ENCODE measurements at places on chromosomes 2 and 18. TPM values are rescaled to one million over a fixed set of nuclear protein-coding genes. Genes with fewer than 3 reads are reported as not detected.

The IDH1 gene
- total RNA-seq: 107 TPM

The ALPG gene
- not detected for total RNA-seq

The MAL gene
- total RNA-seq: not detected

The CDK15 gene
- total RNA-seq: not detected

The MC2R gene
- not detected for total RNA-seq

- no peak overlapping the region for H3K4me3 ChIP-seq
- peaks cover 2% of the 10 kb centered on the region for H3K36me3 ChIP-seq
- peaks cover 10% of the 10 kb centered on the region for H3K4me1 ChIP-seq
- no peak overlapping the region for H3K27ac ChIP-seq
Observed at GRCh38 chr2:219158586-219158985, 2.0 kb downstream of the NHEJ1 start.

GRCh38 chr18:58829263-58829662, 35.4 kb upstream of the ZNF532 start:
- H3K4me1 ChIP-seq: no peaks in the 10 kb centered on the region
- H3K27ac ChIP-seq: no peak overlapping the region
- DNase-seq: no peak
- no peak overlapping the region for H3K4me3 ChIP-seq
- H3K27me3 ChIP-seq: no peaks in the 10 kb centered on the region

- H3K27ac ChIP-seq: no peak overlapping the region
- H3K4me3 ChIP-seq: no peak overlapping the region
- no peaks in the 10 kb centered on the region for H3K27me3 ChIP-seq
- no peaks in the 10 kb centered on the region for H3K4me1 ChIP-seq
- no peak for DNase-seq
Observed at GRCh38 chr2:2520401-2520811, 189.3 kb upstream of the MYT1L start.

- no peak for DNase-seq
- no peaks in the 10 kb centered on the region for H3K36me3 ChIP-seq
- no peak overlapping the region for H3K4me3 ChIP-seq
- H3K27ac ChIP-seq: no peak overlapping the region
- no peaks in the 10 kb centered on the region for H3K4me1 ChIP-seq
Observed at GRCh38 chr2:56981554-56981953, 797.8 kb downstream of the CCDC85A start.

GRCh38 chr2:206873423-206873822, 65.9 kb upstream of the CPO start:
- H3K4me3 ChIP-seq: no peak overlapping the region
- no peaks in the 10 kb centered on the region for H3K27me3 ChIP-seq
- no peaks in the 10 kb centered on the region for H3K4me1 ChIP-seq
- no peak for DNase-seq
- H3K36me3 ChIP-seq: no peaks in the 10 kb centered on the region

DNA sequence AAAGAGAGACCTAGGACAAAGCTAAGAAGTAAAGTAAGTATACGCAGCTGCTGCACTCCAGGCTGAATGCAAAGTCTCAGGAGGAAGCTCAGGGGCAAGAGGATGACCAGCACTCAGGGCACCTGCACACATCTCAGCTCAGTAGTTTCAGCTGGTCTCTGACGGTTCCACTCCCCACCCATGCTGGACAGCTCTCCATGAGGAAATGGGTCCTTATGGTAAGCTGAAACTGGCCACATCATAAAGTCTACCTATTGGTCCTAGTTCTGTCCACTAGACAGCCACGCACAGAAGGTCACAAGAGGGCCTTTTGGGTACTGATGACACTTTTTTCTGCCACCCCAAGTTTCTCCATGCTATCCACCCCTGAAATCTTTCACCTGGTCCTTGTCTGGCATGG, 215.3 kb downstream of the TTC32 start:
- no peak overlapping the region for H3K4me3 ChIP-seq
- H3K27me3 ChIP-seq: no peaks in the 10 kb centered on the region
- no peak overlapping the region for H3K27ac ChIP-seq
- H3K36me3 ChIP-seq: no peaks in the 10 kb centered on the region
- no peaks in the 10 kb centered on the region for H3K4me1 ChIP-seq

DNA sequence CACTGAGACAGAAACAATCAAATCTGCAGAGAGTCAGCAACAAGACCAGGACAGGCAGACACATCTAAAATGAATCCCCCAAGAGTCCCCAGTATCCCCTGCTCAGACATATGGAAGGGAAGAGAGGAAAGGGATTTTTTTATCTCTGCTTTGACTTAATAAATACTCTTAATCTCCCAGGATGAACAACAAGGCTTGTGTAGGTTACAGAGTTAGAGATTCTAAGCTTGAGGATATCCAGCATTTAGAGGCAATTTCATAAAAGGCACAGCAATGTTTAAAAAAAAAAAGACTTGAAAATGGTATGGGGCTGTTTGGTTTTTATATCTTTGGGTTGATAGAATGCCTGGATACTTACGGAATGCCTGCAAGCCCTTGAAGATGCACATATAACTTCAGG, 199.9 kb downstream of the ARL4C start:
- peaks cover 15% of the 10 kb centered on the region for H3K4me1 ChIP-seq
- no peaks in the 10 kb centered on the region for H3K27me3 ChIP-seq
- no peak overlapping the region for H3K27ac ChIP-seq
- H3K36me3 ChIP-seq: no peaks in the 10 kb centered on the region

GRCh38 chr2:146244131-146244530, 1600.7 kb upstream of the ACVR2A start:
- no peaks in the 10 kb centered on the region for H3K27me3 ChIP-seq
- no peaks in the 10 kb centered on the region for H3K36me3 ChIP-seq
- no peak for DNase-seq

- H3K27ac ChIP-seq: no peak overlapping the region
- no peak overlapping the region for H3K4me3 ChIP-seq
- DNase-seq: no peak
- no peaks in the 10 kb centered on the region for H3K36me3 ChIP-seq
Observed at GRCh38 chr2:119950966-119951365, 61.9 kb upstream of the EPB41L5 start.

- no peaks in the 10 kb centered on the region for H3K4me1 ChIP-seq
- no peak overlapping the region for H3K27ac ChIP-seq
- H3K4me3 ChIP-seq: no peak overlapping the region
- no peak for DNase-seq
Observed at GRCh38 chr2:1672738-1673137, 71.6 kb downstream of the PXDN start.

DNA sequence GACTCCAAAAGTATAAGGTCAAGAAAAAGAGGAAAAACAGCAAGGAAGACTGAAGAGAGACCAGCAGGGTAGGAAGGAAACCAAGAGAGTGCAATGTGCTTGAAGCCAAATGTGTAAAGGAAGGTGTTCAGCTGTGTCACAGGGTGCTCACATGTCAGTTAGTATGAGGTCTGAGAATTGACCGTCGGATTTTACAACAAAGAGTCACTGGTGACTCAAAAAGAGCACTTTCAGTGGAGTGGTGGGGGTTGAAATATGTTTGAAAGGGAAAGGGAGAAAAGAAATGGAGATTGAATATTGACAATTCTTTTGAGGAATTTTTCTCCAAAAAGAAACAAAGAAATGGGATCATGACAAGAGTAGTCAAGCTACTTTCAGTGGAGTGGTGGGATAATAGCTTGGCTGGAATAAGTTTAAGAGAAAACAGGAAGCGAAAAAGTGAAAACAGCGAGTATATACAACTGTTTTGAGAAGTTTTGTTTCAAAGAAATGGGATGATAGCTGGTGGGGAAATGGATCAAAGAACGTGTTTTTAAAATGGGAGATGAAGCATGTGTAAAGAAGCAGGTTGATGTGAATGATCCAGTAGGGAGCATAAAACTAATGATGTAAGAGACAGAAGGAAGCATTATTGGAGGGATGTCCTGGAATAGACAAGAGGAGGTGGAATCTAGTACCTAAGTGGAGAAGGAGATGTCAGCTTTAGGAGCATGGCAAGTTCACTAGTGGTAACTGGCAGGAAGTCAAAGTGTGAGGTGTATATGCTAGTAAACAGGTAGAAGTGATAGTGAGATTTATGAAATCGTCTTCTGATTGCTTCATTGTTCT, 3.6 kb upstream of the TSPYL6 start:
- no peaks in the 10 kb centered on the region for H3K4me1 ChIP-seq
- H3K4me3 ChIP-seq: no peak overlapping the region
- peaks cover 3% of the 10 kb centered on the region for H3K27me3 ChIP-seq
- no peaks in the 10 kb centered on the region for H3K36me3 ChIP-seq
- no peak for DNase-seq

GRCh38 chr2:134819334-134819733, 19.1 kb upstream of the ACMSD start:
- peaks cover 5% of the 10 kb centered on the region for H3K27me3 ChIP-seq
- no peaks in the 10 kb centered on the region for H3K4me1 ChIP-seq
- no peak overlapping the region for H3K4me3 ChIP-seq
- peak; percentile 67 for DNase-seq
- no peaks in the 10 kb centered on the region for H3K36me3 ChIP-seq
- no peak overlapping the region for H3K27ac ChIP-seq

GRCh38 chr2:1690056-1690775, 54.1 kb downstream of the PXDN start:
- peaks cover 9% of the 10 kb centered on the region for H3K4me1 ChIP-seq
- no peak overlapping the region for H3K4me3 ChIP-seq
- H3K27ac ChIP-seq: no peak overlapping the region

DNA sequence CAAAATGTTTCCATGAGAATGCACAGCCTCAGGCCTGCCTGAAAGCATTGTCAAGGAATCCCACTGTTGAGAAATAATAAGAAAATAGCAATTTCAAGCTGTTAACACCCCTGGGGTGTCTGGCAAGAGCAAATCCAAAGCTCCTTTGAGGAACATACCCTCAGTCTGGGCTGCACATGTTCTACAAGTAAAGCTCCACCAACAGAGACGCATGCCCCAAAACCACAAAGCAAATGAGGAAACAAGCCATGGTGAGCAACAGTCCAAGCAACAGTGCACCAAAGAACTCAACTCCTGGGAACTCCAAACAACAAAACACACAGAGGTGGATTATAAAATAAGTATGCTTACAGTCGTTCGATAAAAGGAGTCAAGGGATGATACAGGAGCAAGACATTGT, 40.3 kb downstream of the CYP27C1 start:
- H3K36me3 ChIP-seq: no peaks in the 10 kb centered on the region
- no peaks in the 10 kb centered on the region for H3K27me3 ChIP-seq
- H3K4me1 ChIP-seq: no peaks in the 10 kb centered on the region

- no peak for DNase-seq
- no peak overlapping the region for H3K4me3 ChIP-seq
- no peaks in the 10 kb centered on the region for H3K36me3 ChIP-seq
- H3K4me1 ChIP-seq: no peaks in the 10 kb centered on the region
Observed at GRCh38 chr2:238030422-238031155, 30.2 kb upstream of the SCLY start.

- no peak overlapping the region for H3K4me3 ChIP-seq
- H3K36me3 ChIP-seq: no peaks in the 10 kb centered on the region
Observed at GRCh38 chr2:62407401-62407800, 98.6 kb downstream of the TMEM17 start.

DNA sequence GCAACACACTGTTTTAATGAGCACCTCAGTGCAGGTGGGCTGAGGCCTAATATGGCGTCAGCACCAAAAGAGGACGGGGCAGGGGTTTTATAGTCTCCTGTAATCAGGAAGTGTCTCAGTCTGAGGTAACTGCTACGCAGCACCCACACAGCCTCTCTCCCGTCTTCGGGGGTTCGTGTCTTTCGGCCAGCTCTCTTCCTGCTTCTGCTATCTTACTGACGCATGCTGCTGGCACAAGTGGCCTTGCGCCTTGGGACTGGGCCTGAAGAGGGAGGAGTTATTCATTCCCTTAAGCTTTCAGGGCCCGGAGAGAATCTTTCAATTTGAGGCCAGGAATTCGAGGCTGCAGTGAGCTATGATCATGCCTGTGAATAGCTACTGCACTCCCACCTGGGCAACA, 14.5 kb upstream of the PAPOLG start:
- H3K27ac ChIP-seq: no peak overlapping the region
- no peaks in the 10 kb centered on the region for H3K27me3 ChIP-seq
- no peaks in the 10 kb centered on the region for H3K4me1 ChIP-seq
- DNase-seq: no peak

GRCh38 chr2:53778536-53779162, 8.1 kb downstream of the ASB3 start:
- no peaks in the 10 kb centered on the region for H3K4me1 ChIP-seq
- DNase-seq: no peak
- H3K4me3 ChIP-seq: no peak overlapping the region
- peaks cover 3% of the 10 kb centered on the region for H3K36me3 ChIP-seq
- H3K27ac ChIP-seq: no peak overlapping the region
- no peaks in the 10 kb centered on the region for H3K27me3 ChIP-seq

DNA sequence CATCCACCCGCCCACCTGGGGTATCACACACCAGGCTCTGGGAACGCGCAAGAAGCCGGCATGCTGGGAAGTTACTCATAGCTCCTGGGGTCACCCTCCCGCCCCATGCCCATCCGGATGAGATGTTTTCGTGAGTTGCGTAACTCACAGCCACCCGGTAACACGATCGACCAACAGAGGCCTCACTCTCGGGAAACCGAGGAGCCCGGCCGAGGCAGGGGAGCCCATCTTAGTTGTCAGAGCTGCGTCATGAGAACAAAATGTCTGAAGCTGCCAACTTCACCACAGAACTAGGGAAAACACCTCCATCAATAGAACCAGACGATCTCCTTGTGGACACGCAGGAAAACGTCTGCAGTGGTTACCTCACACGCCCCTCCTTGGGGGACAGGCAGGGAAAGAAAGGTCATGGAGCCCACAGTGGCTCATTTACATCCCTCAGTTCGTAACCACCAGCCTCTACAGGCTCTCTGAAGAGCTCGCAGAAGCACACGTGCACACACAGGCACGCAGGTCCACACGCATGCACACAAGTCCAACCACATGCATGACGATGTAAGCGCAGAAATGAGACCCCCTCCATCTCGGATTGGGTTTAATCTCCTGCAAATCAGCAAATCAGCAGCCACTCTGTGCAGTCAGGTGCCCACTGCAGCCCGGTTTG, 26.2 kb downstream of the ADI1 start:
- peak; percentile 70 for DNase-seq
- peaks cover 4% of the 10 kb centered on the region for H3K4me1 ChIP-seq
- peaks cover 6% of the 10 kb centered on the region for H3K36me3 ChIP-seq
- no peaks in the 10 kb centered on the region for H3K27me3 ChIP-seq
- no peak overlapping the region for H3K27ac ChIP-seq

Data from endothelial cell of umbilical vein (primary cell).